Activated CD4-positive, alpha-beta T cell treated with anti-CD3 and anti-CD28 coated beads, Interleukin-2, Interleukin-6, amounts not matched to agents 100 ng/mL and 50 ng/mL, durations not matched to agents 16 hours and 8 hours (primary cell): ENCODE measurements at places on chromosomes 12 and 14.

DNA sequence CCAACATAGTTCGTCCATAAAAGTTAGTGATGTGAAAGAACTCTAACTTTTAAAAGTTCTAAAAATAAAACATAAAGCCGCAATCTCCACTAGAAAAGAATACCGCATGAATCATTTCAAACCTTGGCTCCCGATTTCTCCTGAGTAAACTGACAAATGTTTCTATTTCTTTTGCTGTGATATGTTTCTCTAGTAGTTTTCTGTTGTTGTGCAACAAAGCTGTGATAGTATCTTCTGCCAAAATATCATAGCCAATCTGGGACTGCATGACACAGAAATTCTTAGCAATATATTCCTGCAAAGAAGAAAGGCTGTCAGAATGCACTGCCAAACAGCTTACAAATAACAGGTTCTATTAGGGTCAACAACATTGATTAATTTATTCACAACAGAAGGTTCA is 174.0 kb downstream of the ITPR2 start:
- no peak for DNase-seq

DNA sequence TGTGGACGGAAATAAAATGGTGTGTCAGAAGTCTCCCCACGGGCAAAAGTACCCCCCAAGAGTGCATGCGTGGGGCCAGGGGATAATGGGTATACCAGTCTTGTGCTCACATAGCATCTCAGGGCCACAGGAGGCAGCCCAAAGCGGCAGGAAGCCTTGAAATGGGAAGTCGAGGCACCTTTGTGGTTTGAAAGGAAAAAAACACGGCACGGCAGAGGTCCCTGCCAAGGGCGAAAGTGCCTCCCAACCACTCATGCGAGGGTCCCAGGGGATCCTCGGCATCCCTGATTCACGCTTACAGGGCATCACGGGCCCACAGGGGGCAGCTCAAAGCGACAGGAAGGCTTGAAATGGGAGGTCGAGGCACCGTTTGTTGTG is 583.2 kb downstream of the ALG10 start:
- DNase-seq, result no peak

- no peak for DNase-seq
Measured at GRCh38 chr12:3661028-3661427, 91.9 kb downstream of the CRACR2A start.

DNA sequence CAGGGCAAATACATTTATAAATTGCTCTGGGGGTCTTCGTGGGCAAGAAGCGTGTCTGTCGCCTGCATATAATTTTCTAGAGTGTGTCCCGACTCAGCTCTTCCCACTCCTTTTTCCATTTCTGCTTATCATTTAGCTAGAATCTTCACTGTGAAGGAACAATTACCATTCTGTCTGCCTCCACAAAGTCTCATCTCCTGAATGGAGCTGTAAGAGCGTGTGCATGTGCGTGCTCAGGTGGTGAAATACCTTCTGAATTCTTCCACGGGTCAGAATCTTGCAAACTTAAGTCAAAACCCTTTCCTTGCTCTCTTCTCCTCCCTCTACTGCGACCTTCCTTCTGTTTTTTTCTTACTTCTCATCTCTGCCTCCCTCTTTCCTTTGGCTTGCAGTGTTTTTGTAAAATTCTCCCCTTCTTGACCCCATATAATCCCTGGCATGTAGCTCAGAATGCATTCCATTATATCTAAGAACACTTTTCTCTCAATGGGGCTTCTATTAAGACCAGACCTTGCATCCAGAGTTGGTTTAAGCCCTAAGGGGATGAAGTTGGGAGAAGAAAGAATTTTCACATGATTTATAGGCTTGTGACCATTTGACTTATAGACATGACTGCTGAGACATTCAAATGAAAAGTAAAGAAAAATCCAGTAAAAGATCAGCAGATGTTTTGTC is 25.0 kb upstream of the GSG1 start:
- DNase-seq, result no peak

DNA sequence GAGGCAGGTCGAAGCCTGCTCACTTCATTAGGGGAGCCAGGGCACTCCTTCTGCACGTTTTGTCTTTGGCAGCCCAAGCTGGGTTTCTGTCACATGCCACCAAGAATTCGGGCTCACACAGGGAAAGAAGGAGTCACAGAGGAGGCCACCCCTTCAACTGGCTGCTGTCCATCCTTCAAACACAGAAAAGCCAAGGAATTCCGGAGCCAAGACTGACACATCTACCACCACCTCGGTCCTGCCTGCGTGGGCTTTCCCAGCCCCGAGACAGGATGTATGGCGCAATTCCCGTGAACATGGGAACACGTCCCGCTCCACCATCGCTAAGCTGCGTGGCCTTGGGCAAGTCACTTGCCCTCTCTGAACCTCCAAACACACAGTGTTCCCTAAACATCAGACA is 70.4 kb downstream of the NCOR2 start:
- DNase-seq, result no peak

DNA sequence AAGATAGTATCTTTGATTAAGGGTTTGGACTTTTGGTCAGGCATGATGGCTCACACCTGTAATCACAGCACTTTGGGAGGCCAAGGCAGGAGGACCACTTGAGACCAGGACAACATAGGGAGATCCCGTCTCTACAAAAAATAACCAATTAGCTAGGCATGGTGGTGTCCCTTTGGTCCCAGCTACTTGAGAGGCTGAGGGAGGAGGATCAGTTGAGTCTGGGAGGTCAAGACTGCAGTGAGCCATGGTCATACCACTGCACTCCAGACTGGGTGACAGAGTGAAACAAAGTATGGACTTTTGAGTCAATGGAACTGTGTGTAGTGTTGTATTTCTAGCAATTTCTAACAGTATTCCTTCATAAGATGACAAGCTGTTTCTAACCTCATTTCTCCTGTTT is 38.7 kb upstream of the CCDC88C start:
- DNase-seq, result no peak

DNA sequence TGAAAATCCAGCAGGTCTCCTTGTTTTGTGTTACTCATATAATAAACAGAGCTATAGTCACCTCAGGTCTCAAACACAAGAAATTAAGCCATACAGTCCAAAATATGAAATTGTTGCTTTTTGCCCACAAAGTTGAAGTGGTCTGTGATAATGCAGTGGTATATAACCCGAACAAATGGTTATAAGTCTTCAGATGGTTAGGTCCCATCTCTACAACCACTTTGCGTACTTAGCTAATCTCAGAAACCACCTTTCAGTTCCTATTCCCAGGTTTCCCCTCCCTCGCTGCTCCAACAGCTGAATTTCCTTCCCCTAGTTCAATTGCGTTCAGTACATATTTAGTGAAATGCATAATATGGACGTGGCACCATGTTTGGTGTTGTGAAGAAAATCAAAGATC is 3.3 kb upstream of the KCNA5 start:
- DNase-seq, result no peak

DNA sequence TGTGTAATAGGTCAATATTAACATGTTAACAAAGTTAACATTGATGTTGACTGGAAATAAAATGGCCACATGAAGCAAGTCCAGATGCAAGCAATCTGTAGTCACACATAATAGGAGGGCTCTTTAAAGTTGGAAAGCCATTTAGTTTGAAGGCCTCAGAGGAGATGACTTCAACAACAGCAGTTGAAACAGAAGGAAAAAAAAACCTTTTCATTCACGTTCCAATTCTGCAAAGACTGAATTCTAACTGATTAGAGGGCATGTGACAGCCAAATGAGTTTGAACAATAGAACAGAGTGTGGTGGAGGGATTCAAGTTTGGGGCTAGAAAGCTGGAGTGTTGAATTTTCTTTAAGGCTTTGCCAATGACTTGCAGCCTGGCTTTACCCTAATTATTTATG is 41.5 kb upstream of the DAAM1 start:
- no peak for DNase-seq

DNA sequence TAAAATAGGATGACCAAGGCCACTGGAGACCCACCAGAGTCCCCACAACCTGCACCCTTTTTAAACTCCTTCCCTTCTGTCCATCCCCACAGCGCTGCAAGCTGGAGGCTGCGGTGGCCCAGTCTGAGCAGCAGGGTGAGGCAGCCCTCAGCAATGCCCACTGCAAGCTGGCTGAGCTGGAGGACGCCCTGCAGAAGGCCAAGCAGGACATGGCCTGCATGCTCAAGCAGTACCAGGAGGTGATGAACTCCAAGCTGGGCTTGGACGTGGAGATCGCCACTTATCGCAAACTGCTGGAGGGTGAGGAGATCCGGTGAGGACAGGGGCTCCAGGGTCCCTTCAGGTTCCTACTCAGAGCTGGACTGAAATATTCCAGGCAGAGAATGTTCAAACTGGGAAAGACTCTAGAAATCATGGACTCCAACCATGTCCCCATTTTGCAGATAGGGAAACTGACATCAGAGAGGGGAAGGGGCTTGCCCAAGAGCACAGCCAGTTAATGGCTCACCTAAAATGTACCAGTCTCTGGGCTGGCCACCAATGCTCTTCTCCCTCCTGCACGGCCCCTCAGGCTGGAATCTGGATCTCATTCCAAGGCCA is 17.2 kb downstream of the KRT85 start:
- no peak for DNase-seq
